NCI-H187 treated with DMSO at 0.1 percent for 48 hours (cell line): ENCODE measurements at places on chromosomes 13 and 19.

GRCh38 chr13:103018556-103018955 lies 47.7 kb downstream of the SLC10A2 start:
- DNase-seq, result no peak

GRCh38 chr13:97878431-97879375 lies 74.8 kb upstream of the IPO5 start:
- DNase-seq, result peak; percentile 89

GRCh38 chr19:38306236-38306635 lies 2.2 kb downstream of the C19orf33 start:
- no peak for DNase-seq

DNA sequence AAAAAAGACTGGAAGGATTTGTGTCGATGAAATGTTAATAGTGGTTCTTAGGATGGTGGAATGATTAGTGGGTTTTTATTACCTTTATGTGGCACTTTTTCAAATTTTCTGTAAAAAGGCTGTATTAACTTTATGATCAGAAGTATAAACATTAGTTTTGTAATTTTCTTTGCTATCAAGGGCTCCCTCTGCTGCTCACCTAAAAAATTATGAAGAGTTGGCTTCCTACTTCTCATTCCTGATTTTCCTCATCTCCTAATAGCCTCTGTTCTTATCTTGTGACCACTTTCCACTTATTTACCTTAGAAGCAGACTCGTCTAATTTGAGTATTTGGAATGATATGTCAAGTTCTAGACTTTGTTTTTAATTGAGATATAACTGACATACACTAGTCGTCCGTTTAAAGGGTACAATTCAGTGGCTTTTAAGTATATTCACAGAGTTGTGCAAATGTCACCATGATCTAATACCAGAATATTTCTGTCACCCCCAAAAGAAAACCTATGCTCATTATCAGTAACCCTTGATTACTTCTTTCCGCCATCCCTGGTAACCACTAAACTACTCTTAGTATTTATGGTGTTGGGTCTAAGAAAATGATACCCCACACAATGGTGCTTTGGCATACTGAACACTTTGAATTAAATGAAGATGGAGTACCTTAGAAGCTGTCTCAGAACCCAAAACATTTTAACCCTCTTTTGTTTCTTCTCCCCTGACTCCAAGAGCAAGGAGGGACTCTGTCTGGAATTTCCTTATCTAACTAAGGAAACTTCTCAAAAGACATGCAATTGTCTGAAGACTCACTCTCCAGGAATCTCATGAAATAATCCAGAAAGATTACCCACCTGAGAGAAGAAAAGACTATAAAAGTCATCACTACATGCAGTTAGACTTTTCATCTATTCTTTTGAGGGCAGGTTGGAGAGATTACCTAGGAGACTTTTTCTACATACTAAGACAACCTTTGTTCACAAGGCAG lies 311.3 kb downstream of the DLEU7 start:
- no peak for DNase-seq

DNA sequence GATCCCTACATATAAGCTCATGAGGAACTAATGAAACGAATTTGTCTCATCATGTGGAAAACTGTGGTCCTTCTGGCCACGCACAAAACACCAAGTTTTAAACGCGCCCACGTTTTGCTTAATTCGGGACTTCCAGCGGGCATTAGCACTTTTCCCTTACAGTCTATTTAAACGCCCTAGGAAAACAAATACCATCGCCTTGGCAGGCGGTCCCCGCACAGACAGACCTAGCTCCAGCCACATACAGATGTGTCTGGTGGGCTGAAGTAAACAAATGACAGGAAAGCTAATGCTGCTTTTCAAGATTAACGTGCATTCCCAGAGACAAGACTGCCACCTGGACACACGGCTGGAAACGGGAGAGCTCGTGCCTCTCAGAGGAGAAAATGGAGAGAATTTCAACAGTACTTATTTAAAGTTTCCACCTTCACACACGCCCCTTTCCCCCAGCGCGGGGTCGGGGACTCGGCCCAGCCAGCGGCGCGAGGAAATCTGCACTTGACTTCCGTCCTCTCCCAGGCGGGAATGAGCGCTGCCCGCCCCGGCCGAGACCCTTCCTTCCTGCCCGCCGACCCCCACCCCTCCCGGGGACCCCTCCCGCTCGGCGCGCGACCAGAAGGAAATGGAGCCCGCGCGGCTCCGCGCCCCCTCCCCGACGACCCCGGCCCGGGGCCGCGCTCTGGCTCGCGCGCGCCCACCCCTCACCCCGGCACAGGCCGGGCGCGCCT lies 931 bp downstream of the USP12 start:
- no peak for DNase-seq

DNA sequence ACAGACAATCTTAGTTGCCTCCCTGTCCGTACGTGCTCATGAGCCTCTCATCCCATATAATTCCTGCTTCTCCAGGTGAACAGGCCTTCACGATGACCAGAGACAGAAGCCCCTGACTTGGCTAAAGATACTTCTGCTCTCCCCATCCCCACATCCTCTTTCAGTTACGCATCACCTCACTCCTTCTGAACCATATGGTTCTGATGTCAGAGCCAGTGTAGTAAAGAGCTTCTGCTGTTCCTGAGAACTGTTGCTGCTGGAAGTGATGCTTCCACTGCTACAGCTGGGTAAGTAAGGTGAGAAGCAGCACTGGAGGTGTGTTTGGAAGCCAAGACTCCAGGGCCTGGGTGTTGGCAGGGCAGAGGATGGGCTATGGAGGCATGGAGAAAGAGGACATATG lies 12.9 kb downstream of the SIGLECL1 start:
- no peak for DNase-seq
